ENCODE measurements at places on chromosomes 11 and 22.

DNA sequence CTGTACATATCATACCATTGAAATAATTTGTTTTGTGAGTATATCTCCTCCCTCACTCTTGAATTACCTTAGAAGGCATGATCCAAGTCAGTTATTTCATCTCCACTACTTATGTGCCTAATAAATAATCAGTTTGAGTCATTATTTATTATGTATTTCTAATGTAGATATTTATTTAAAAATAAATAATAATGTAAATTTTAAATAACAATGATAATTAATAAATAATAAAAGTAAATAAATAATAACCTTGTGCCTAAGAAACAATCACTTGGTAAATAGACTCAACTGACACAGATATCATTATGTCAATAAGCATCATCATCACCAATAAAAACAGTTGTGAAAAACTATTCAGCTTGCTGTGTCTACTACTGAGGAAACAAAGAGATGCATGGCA is 213.8 kb downstream of the CNTN5 start:
- DNase-seq: no peak

- no peak for DNase-seq
Measured at GRCh38 chr11:42345933-42346332, 886.5 kb upstream of the LRRC4C start.

DNA sequence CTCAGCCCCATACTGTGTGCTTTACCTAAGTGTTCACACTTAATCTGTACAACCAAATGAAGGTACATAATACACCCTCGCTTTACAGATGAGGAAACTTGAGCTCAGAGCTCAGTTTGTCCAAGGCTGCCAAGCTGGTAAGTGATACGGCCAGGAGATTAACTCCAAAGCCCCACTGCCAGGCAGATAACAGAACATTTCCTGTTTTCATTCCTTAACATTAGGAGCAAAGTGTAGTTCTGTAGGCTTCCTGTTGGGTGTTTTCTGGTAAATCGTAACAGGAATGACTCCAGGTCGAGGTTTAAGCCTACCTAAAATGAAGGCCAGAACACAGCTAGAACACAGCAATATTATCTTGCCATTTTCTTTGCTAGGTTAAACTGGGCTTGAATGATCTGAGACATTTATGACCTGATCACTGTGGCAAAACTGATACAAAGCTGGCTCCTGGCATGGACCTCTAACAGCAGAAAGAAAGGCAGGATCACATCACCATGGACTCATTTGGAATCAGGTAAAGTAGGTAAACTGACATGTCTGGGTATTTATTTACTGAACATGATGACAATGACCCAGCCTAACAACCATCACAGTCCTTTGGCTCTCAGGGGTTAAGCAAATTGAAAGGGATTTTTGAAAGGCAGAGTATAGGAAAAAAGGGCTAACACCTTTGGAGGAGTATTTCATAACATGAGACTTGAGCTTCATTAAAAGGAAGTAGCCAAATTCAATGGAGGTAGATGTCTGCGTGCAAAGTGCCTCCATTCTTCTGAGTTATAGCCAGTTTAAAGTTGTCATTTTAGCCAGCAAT is 3.9 kb upstream of the NUP50 start:
- no peak for DNase-seq

- no peak for DNase-seq
Measured at GRCh38 chr11:113256431-113257202, 57.8 kb upstream of the TTC12 start.

DNA sequence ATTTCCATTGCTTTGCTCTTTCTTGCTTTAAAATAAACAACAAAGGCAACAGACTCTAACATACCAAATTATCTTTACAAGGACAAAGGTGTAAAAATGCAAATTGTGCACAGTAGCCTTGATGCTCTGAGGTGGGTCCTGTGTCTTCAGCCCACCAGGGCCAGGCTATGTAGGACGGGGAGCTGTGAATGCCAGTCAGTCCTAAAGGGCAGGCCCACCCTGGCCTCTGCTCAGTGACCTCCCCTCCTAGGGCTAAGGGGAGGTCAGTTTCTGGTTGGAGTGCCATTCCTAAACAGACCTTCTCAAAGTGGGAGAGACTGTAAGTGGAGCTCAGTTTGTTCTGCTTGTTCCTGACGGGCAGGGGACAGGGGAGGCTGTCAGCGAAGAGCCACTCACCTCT is 78.0 kb upstream of the SUSD2 start:
- DNase-seq: no peak

DNA sequence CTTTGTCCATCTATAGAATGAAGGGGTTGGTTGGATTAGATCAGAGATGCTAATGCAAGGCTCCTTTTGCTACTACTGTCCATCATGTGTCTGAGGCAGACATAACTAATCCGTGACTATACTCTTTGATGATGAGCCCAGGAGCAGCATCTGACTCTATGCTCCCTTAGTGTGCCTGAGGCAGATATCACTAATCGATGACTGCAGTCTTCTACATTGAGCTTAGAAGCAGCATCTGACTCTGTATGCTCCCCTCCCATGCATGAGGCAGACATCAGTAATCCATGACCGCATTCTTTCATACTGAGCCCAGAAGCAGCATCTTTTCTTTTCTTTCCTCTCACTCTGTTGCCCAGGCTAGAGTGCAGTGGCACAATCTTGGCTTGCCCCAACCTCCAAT is 4.2 kb downstream of the TCN2 start:
- DNase-seq: no peak

GRCh38 chr11:72975778-72976521 is 161.7 kb downstream of the ATG16L2 start:
- DNase-seq: no peak

All from CMK (cell line).